ENCODE measurements at places on chromosomes 12 and 14.

- DNase-seq: no peak
These were observed 670.1 kb upstream of the TMEM132C start for GRCh38 chr12:127596891-127597290.

DNA sequence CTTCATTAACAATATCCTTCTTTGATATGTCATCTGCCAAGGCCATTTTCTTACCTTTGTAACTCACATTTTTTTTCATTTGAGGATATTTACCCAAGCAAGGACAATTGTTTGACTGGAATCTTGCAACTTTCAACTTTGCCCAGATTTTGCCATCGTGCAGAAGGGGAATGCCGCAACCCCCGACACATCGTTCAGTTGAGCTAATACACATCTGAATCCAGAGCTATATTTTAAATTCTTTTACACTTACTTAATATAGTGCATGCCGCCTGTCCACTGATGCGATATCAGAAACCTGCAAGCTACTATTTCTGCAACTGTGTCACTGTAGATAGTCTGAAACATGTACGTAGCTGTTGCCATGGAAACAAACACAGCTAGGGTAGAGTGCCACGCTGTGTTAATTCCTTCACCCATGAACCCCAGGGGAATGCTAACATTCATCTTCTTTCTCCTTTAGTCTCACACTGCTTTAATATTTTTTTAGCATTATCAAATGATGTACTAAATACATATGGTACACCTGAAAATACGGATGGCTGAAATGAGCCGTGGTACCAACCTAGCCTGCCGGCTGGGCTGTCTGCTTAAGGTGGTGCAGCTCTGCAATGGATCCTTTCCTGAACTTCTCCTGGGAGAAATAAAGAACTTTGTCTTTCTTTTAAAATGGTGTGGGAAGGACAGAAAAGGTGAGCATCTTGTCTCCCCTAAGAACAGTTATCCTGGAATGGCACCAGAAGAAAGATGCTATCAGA lies 77.0 kb upstream of the FOXN3 start:
- no peak for DNase-seq

DNA sequence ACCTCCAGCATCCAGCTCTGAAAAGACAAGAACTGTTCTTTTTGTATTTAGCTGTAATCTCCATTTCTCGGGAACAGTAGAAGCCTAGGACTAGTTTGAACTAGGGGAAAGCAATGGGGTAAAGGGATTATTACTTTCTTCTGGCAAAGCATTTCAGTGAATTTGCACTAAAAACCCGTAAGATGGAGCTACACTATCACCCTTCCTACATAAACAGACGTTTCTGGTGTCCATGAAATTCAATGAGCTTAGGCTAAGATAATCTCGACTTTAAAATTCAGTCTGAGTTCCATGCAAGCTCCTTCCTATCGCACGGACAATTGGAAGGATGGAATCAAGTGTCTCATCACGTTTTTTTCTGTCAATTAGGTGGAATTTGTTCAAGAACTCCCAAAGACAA lies 24.0 kb downstream of the ACSM4 start:
- no peak for DNase-seq

GRCh38 chr14:25518364-25518763 lies 468.4 kb upstream of the STXBP6 start:
- DNase-seq: no peak

- DNase-seq: no peak
These were observed 47.5 kb downstream of the GARIN6 start for GRCh38 chr12:99695050-99695449.
